ENCODE measurements at places on chromosomes 3 and 15.

- DNase-seq, result no peak
Measured at GRCh38 chr3:61524933-61525332, 36.4 kb upstream of the PTPRG start.

DNA sequence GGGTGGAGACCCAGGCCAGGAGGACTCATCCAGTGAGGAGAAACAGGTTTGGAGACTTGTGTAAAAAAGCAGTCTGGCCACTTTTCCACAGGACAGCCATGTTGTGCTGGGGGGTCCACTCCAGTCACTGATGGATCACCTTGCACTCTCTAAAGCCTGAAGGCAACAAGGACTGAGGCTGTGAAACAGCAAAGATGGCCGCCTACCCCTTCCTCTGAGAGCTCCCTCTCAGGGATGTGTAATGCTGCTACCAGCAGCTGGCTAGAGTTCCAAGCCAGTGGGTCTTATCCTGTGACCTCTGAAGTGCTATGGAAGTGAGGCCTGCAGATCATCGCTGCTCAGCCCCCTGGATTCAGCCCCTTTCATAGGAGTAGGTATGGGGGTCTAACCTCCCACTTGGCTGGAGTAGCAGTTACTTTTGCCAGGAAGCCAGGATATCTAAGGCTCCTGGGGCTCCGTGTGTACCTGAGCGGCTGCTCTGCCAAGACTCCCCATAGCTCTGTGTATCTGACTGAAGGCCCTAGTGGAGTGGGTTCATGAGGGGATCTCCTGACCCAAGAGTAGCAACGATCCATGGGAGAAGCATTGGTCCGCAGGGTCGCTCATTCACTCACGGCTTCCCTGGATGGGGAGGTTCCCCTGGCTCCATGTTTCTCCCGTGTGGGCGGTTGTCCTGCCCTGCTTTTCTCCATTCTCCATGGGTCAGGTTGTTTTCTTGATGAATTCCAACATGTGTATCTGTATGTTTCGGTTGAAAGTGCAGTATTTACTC, 69.9 kb upstream of the TNFSF10 start:
- DNase-seq, result no peak

- DNase-seq, result no peak
Measured at GRCh38 chr15:75177360-75178071, 24.2 kb upstream of the C15orf39 start.

DNA sequence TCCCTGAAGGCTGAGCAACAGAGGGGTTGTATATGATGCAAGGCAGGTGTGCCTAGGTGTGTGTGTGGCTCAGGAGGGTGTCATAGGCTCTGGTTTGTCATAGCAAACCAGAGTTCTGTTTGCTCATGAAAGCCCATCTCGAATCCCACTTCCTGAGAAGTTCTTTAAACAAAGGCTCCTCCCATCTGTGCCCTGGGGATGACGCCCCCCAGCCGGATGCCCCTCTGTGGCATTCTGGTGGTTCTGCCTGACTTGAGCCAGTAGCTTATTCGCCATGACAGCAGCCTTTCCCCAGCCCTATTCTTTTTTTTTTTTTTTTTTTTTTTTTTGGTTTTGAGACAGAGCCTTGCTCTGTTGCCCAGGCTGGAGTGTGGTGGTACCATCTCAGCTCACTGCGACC, 45.4 kb downstream of the PDIA5 start:
- DNase-seq, result no peak

All from astrocyte of the cerebellum (primary cell).